ENCODE measurements at places on chromosomes 16 and 17. TPM values are rescaled to one million over a fixed set of nuclear protein-coding genes. Genes with fewer than 3 reads are reported as not detected.

The SBK1 gene
- 3.9 TPM for total RNA-seq

The OTOP3 gene
- total RNA-seq, result not detected

The ADORA2B gene
- 6.3 TPM for total RNA-seq

The ITGB4 gene
- 4.1 TPM for total RNA-seq

The HEATR3 gene
- total RNA-seq, result 12.5 TPM

The CACNG1 gene
- total RNA-seq, result not detected

The KRTAP1-5 gene
- total RNA-seq, result not detected

The KRT25 gene
- not detected for total RNA-seq

The RAD51D gene
- 9.1 TPM for total RNA-seq

The UNC13D gene
- total RNA-seq, result 5.1 TPM

The ZP2 gene
- total RNA-seq, result not detected

The CCL23 gene
- not detected for total RNA-seq

The ALOX15B gene
- total RNA-seq, result under 0.01 TPM

The DPEP3 gene
- not detected for total RNA-seq

The CD300H gene
- total RNA-seq, result not detected
